ENCODE measurements at places on chromosomes 4 and X.
A peak's percentile ranks its signal among the peaks of the same experiment; 100 is the strongest.

DNA sequence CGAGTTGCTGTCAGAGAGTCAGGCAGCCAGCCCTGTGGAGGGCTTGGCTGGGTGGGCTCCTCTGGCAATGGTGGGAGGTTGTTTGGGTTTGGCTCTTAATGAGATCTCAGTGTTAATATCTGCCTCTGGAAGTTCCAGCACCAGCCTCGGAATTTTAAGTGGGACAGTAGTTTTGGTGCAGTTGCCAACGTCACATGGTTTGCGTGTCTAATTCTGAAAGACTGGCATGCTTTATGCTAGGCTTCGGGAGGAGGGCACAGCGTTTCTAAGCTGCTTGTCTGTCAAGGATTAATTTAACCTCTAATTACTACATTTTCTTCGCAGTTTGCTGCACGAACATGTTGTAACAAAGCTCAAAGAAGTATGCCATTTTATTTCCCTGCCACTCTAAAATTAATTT, 9.2 kb downstream of the MAMLD1 start:
- no peak for DNase-seq
- no peaks in the 10 kb centered on the region for H3K27me3 ChIP-seq
- H3K27ac ChIP-seq, result no peak overlapping the region
- H3K36me3 ChIP-seq, result no peaks in the 10 kb centered on the region
- no peak overlapping the region for H3K4me3 ChIP-seq
- H3K4me1 ChIP-seq, result no peaks in the 10 kb centered on the region

GRCh38 chrX:8274170-8274569, 103.1 kb upstream of the VCX2 start:
- DNase-seq, result no peak
- H3K4me1 ChIP-seq, result peaks cover 6% of the 10 kb centered on the region
- no peak overlapping the region for H3K27ac ChIP-seq

DNA sequence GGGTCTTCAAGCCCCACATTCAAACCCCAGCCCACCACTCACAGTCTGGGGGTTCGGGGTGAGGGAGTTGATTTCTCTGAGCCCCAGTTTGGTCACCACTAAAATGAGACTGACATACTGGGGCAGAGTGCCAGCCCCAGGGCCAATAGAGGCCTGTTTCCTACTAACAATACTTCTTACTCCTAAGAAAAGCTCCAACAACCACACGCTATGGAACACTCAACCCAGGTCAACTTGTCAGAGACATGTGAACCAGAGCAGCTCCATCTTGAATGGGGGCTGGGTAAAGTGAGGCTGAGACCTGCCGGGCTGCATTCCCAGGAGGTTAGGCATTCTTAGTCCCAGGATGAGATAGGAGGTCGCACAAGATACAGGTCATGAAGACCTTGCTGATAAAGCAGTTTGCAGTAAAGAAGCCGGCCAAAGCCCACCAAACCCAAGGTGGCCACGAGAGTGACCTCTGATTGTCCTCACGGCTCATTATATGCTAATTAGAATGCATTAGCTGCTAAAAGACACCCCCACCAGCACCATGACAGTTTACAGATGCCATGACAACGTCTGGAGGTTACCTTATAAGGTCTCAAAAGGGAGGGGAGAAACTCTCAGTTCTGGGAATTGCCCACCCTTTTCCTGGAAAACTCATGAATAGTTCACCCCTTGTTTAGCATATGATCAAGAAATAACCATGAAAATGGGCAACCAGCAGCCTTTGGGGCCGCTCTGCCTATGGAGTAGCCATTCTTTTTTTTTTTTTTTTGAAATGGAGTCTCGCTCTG, 26.6 kb upstream of the HTRA3 start:
- DNase-seq, result no peak
- H3K27me3 ChIP-seq, result peaks cover 3% of the 10 kb centered on the region
- no peak overlapping the region for H3K27ac ChIP-seq
- H3K4me3 ChIP-seq, result no peak overlapping the region

DNA sequence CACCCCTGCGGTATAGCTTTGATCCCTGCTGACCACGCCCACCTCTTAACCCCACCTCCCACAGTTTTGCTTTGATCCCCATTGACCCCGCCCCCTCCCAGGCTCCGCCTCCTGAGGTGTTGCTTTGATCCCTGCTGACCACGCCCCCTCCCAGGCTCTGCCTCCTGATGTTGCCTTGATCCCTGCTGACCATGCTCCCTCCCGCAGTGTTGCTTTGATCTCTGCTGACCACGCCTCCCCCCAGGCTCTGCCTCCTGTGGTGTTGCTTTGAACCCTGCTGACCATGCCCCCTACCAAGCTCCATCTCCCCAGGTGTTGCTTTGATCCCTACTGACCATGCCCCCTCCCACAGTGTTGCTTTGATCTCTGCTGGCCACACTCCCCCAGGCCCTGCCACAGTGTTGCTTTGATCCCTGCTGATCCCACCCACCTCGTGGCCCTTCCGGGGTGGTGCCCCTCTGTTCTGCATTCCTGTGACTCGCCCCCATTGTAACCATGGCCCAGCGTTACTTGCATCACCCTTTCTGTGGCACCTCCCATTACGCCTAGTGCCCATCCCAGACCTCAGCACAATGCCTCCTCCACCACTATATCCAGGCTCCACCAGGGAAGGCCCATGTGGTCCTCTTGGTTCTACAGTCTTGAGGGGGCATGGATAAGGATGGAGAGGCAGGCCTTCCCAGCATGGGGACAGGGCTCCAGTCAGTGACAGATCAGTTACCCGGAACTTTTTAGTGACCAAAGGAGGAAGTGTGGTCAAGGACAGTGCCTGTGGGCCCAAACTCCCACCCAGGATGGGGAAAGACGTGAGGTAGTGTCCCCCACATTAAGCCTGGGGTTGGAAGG, 70.8 kb downstream of the ADRA2C start:
- peaks cover 13% of the 10 kb centered on the region for H3K36me3 ChIP-seq
- no peak overlapping the region for H3K4me3 ChIP-seq
- DNase-seq, result peak; percentile 63
- H3K4me1 ChIP-seq, result no peaks in the 10 kb centered on the region
- H3K27ac ChIP-seq, result no peak overlapping the region
- H3K27me3 ChIP-seq, result peaks cover 11% of the 10 kb centered on the region

- H3K36me3 ChIP-seq, result no peaks in the 10 kb centered on the region
- no peak for DNase-seq
- H3K4me1 ChIP-seq, result peaks cover 7% of the 10 kb centered on the region
- no peak overlapping the region for H3K27ac ChIP-seq
- H3K4me3 ChIP-seq, result no peak overlapping the region
- no peaks in the 10 kb centered on the region for H3K27me3 ChIP-seq
Measured at GRCh38 chr4:78369679-78370078, 181.9 kb upstream of the ANXA3 start.

GRCh38 chr4:118585015-118585414, 100.2 kb upstream of the METTL14 start:
- H3K27me3 ChIP-seq, result peaks cover 10% of the 10 kb centered on the region
- H3K36me3 ChIP-seq, result no peaks in the 10 kb centered on the region
- H3K4me3 ChIP-seq, result peak overlapping the region; percentile 48
- peaks cover 32% of the 10 kb centered on the region for H3K4me1 ChIP-seq
- DNase-seq, result no peak

DNA sequence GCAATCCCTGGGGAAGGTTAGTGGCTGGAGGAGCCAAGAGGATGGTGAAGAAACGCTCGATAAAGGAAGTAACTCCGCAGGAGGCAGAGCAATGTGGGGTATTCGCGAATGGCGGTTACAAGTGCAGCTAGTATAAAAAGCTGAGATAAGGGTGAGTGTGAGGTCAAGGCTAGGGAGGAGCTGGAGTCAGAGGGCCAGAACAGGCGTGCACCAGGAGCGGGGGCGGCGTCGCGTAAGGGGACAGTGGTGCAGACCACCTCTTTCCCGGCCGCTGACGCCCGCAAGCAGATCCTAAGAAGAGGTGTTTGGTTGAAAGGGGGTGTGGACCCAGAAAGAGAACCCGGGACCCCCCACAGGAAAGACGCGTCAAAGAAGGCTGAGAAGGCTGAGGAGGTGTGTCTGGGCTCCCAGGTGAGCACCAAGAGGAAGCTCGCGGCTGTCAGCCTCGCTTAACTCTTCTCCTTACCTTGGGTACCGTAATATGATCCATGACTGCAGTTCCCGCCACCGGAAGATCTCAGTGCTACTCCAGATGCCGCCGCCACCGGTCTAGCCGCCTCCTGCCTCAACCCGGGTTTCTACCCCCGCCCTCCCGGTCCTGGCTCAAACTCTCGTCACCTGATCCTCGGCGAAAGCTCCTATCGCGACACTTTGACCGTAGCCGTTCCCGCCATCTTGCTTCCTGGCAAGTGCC, at the start of gene MTMR8:
TSS of gene MTMR8 (minus strand) at position 579 of the 694 bp plus-strand sequence. CDS start at position 490, 89 bp downstream.
- peak; percentile 75 for DNase-seq
- H3K4me3 ChIP-seq, result peak within 1 kb of the TSS; percentile 96
- no peak within 1 kb of the TSS for H3K27ac ChIP-seq
- H3K4me1 ChIP-seq, result no peaks in the 10 kb centered on the region
- H3K36me3 ChIP-seq, result no peaks in the 10 kb centered on the region
- peaks cover 3% of the 10 kb centered on the region for H3K27me3 ChIP-seq

DNA sequence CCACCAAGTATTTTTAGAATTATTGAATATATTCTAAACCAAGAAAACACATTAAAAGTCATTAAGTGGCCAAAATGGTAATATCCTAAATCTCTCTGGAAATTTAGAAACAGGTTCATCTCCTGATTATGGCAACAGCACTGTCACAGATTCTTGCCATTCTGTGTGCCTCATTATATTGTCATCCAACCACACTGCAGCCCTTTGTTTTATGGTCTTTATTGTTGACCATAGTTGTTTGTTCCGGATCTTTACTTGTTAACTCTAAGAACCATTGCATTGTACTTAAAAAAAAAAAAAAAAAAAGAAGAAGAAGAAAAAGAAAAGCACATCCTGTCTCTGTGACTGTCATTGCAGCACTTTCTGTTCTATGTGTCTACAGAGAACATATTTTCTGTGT, 822.1 kb upstream of the ADGRL3 start:
- peaks cover 6% of the 10 kb centered on the region for H3K4me1 ChIP-seq
- no peaks in the 10 kb centered on the region for H3K27me3 ChIP-seq
- no peak for DNase-seq
- no peak overlapping the region for H3K27ac ChIP-seq
- no peaks in the 10 kb centered on the region for H3K36me3 ChIP-seq

DNA sequence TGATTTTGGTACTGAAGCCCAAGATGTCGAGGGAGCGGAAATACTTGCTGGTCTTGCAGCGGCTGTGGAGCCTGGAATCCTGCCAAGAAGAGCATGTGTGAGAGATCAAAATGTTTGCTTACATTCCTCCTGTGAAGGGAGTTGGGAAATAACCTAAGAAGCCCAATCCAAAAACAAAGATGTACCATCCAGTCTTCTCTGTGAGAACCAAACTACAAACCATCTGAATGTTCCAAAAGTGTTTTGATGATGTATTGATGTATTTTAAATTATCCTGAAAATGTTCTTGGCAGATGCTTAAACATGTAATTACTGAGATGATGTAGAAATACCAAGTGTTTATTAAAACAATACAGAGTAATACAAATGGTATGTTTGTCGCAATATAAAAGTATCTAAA, 10.1 kb upstream of the ADH1A start:
- H3K27ac ChIP-seq, result no peak overlapping the region
- H3K36me3 ChIP-seq, result no peaks in the 10 kb centered on the region
- DNase-seq, result no peak
- H3K27me3 ChIP-seq, result no peaks in the 10 kb centered on the region
- H3K4me3 ChIP-seq, result no peak overlapping the region
- no peaks in the 10 kb centered on the region for H3K4me1 ChIP-seq

- no peaks in the 10 kb centered on the region for H3K36me3 ChIP-seq
- H3K27ac ChIP-seq, result no peak overlapping the region
- peaks cover 2% of the 10 kb centered on the region for H3K27me3 ChIP-seq
- no peak for DNase-seq
- H3K4me1 ChIP-seq, result no peaks in the 10 kb centered on the region
Measured at GRCh38 chr4:6092131-6092530, 73.9 kb upstream of the C4orf50 start.

DNA sequence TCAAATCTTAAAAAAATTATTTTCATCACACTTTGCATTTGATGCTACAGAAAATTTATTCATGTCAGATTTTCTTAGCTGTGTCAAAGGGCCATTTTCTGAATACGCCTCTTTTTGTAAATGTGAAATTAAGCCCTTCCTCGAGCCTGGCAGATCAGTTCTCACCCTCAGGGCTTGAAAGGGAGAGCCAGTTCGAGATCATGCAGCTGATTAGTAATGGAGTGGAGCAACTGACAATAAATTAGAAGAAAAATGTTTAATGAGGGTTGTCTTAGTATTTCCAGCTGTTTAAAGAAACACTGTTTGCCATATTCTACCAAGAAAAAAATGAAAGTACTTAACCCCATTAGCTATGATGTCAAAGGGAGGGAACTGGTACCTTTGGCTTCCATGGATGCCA, 28.7 kb downstream of the CC2D2A start:
- H3K4me3 ChIP-seq, result no peak overlapping the region
- no peak for DNase-seq
- no peak overlapping the region for H3K27ac ChIP-seq
- H3K27me3 ChIP-seq, result no peaks in the 10 kb centered on the region
- H3K4me1 ChIP-seq, result no peaks in the 10 kb centered on the region
- H3K36me3 ChIP-seq, result peaks cover 5% of the 10 kb centered on the region

DNA sequence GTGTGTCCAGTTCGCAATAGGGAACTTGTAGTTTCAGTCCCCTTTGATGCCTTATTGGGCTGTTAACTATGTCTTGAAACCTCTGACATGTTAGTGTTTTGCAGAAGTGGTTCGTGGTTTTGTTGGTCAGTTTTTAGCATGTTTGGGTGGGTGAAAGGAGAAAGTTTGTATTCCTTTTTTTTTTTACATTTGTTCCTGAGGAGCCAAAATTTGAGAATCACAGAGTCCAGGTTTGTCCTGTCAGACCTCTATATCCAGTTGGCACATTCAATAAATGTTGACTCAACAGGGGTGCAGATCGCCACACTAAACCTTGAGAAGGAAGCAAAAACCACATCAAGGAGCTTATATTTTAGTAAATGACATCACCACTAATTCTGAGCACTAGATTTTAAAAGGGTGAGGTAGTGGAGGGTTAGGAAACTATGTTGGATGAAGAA, 26.2 kb downstream of the DLG3 start:
- no peak overlapping the region for H3K27ac ChIP-seq
- no peaks in the 10 kb centered on the region for H3K27me3 ChIP-seq
- H3K4me3 ChIP-seq, result no peak overlapping the region
- DNase-seq, result no peak
- H3K36me3 ChIP-seq, result no peaks in the 10 kb centered on the region

DNA sequence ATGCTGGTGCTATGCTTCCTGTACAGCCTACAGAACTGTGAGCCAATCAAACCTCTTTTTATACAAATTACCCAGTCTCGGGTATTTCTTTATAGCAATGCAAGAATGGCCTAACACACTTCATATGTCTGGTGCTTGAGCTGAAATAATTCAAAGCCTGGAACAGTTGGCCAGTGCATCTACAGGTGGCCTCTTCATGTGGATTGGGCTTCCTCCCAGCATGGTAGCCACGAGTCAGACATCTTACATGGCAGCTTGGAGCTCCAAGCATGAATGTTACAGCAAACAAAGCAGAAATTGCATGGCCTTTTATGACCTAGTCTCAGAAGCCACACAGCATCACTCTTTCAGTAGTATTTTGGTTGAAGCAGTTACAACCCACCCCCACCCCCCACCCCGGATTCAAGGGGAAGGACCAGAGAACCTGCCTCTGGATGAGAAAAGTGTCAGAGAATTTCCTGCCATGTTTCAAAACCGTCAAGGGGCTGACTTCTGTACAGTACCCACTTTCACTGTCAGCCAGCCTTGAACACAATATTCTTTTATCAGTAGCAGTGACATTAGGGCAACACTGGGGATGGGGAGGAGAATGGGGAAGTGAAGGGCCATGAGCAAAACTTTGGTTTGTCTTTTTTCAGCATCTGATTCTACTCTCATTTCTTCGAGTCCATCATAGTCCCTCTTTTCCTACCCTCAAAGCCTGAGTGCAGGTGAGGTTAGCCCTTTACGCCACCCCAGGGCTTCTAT, 368.7 kb downstream of the BCOR start:
- no peak for DNase-seq
- H3K27me3 ChIP-seq, result peaks cover 5% of the 10 kb centered on the region
- H3K4me3 ChIP-seq, result no peak overlapping the region
- peaks cover 23% of the 10 kb centered on the region for H3K4me1 ChIP-seq
- no peaks in the 10 kb centered on the region for H3K36me3 ChIP-seq
